ENCODE measurements at places on chromosomes 4 and X.
A peak's percentile ranks its signal among the peaks of the same experiment; 100 is the strongest.

- DNase-seq, result no peak
Observed at GRCh38 chr4:83067058-83067639, 32.2 kb downstream of the COPS4 start.

DNA sequence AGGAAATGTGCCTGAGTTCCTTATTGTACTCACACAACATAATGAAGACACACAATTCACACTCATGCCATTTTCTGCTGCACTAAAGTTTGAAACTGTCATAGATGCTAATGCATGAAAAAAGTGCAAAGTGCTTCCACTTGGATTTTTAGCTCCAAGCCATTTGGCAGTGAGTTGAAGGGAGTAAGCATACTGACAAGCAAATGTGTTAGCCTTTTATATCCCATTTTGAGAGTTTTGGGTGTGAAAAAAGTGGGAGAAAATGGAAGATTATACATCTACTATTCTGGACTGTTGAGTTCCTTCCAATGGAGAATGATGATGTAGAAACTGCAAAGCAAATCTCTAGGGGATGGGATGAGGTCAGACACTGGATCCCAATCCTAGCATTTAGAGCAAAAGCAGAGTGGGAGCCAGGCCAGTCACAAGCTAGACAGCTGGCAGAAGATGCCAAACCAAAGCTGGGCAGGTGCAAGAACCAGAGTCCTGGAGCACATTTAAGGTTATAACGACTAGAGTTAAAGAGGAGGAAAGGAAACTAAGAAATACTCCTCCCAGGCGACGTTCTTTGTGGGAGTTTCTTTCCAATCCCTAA lies 216.8 kb downstream of the FBXO8 start:
- DNase-seq, result no peak

DNA sequence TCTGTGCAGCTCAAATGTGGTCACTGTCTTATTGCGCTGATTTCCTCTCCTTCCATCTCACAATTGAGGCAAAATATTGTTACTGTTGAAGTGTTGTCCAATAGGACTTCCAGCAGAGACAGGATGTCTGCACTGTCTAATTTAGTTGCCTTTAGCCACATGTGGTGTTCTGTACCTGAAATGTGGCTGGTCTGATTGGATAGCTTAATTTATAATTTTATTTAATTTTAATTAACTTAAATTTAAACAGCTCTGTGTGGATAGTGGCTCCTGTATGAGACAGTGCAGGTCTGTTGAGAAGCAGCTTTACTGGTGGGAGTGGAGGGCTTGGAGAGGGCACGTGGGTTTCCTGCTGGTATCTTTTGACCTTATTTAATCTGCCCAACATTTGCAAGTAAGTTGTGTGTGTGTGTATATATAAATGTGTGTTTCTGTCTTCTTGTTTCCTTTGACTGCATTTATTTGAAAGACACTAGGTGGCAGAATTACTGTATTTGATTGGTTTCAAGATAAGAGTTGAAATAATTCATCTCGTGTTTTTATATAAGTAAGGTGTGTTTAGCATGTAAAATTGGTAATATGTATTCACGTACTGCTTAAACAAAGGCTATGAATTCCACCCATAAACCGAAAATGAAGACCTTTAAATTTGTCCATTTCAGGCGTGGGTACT lies 55.3 kb upstream of the MSANTD1 start:
- DNase-seq, result no peak

DNA sequence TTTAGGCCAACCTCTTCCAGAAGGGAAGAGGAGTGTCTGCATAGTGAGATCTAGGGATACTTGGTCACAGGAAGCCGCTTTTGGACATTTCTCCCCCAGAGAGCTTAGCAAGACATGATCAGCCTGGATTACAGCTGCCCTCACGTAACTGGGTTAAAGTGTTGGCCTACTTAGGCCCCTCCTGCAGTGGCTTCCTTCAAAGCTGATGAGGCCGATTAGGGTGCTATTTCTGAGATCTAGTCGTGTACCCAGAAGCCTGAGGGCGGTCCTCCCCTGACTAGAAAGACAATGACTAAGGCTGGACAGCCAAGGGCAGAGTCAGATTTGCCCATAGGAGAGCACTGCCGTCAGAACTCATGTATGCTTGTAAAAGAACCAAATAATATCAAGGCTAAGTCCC lies 135.0 kb downstream of the AMMECR1 start:
- no peak for DNase-seq

GRCh38 chr4:139278485-139278884 lies 1.5 kb downstream of the MGARP start:
- no peak for DNase-seq

DNA sequence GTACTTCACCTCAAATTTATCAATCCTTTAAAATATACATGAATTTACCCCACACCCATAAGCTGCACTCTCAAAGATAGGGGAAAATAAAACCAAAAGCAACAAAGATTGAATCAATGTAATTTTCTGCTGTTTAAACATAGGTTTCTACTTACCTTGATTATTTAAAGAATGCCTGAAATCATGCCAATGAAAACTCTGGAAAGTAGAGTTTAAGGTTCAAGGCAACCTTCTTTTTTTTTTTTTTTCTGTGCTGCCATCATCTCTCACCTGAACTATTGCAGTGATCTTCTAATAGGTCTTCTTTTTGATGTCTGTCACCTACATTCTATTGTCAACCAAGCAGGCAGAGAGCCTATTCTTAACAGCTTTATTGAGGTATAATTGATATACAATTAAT lies 682.1 kb downstream of the IL1RAPL1 start:
- DNase-seq, result no peak

GRCh38 chr4:145196747-145197146 lies 16.4 kb upstream of the OTUD4 start:
- no peak for DNase-seq

DNA sequence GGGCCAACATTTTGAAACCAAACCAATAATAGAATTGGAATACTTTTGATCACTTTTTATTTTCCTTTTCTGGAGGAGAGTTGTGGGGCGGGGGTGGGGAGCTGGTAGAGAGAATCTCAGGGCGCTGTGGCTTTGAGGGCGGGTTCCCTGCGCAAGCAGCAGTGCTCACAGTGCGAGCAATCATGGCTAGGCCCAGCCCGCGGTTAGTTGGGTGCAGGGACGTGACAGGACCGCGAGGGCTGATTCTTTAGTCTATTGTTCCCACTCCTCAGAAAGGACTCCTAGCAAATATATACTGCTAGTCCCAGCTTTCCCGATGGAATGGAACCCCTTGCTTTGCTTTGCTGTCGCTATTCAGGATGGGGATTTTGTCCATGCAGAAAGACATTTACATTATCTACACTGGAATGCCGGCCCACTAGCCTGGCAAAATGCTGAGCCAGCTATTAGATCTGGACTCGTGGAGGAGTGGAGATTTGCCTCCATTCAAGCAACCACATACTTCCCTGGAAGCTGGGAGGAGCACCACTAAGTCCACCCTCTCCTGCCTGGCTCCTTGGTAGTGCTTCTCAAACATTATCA lies 23.9 kb upstream of the APLN start:
- peak; percentile 62 for DNase-seq

DNA sequence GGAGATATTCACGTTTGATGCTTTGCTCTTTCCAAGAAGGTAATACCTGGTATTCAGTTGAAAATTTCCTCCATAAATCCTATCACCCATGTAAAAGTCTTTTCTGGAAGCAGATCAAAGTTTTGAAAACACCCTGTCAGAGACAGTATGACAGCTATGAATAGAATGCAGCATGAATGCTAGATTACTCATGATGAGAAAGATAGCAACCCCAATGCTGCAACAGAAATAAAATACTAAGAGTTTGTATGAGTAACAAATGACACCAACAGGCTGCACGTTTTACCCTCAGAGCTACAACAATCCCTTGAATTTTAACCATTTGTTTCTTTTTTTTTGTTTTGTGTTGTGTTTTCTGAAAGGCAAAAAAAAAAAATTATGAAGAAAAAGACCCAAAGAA lies 108.6 kb downstream of the ARHGAP6 start:
- DNase-seq, result no peak

DNA sequence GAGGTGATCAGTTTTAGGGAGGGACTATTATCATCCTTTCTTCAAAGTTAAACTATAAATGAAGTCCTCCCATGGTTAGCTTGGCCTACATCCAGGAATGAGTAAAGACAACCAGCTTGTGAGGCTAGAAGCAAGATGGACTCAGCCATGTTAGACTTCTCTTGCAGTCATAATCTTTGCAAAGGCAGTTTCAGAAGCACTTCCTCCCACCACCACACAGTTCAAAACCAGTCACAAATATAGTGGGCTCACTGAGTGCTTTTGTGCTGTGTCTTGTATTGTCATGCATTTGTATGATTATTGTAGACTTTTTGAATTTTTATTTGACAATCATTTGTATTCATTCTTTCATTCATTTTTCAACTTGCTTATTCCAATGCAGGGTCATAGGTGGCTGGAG lies 204.5 kb downstream of the ZNF674 start:
- DNase-seq, result no peak

DNA sequence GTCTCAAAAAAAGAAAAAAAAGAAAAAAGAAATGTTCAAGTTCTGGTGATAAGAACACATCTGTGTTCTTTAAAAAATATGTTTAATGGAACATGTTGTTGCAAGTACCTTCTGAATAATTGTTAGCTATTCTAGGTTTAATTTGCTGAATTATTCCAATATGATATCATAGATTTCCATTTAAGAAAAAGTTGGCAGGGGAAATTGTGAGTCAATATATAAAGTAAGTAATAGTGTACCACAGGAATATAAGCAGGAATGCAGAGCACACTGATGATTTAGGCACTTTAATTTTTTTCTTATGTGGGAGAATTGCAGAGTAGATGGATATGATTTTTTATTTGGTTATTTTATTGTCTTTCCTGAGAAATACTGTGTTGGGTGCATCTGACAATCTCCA lies 190.7 kb downstream of the RPA4 start:
- no peak for DNase-seq

GRCh38 chr4:176290520-176290919 lies 21.5 kb upstream of the ASB5 start:
- DNase-seq, result no peak

GRCh38 chrX:65685112-65685511 lies 17.7 kb downstream of the MSN start:
- no peak for DNase-seq

- DNase-seq, result no peak
Observed at GRCh38 chrX:78886550-78886949, 58.6 kb upstream of the P2RY10 start.

DNA sequence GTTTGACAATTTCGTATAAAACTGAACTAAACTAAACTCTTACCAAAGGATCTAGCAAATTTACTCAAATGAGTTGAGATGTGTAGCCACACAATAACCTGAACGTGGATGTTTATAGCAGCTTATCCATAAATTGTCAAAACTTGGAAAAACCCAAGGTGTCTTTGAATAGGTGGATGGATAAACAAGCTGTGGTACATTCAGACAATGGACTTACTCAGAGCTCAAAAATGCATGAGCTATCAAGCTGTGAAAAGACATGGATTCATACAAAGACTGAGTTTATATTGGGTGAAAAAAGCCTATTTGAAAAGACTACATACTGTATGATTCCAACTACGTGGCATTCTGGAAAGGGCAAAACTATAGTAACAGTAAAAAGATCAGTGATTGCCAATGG lies 69.5 kb downstream of the LARP1B start:
- no peak for DNase-seq

GRCh38 chr4:6845574-6845973 lies 63.0 kb downstream of the KIAA0232 start:
- no peak for DNase-seq

- peak; percentile 3 for DNase-seq
Observed at GRCh38 chr4:2835978-2836377, 7.7 kb upstream of the ADD1 start.

DNA sequence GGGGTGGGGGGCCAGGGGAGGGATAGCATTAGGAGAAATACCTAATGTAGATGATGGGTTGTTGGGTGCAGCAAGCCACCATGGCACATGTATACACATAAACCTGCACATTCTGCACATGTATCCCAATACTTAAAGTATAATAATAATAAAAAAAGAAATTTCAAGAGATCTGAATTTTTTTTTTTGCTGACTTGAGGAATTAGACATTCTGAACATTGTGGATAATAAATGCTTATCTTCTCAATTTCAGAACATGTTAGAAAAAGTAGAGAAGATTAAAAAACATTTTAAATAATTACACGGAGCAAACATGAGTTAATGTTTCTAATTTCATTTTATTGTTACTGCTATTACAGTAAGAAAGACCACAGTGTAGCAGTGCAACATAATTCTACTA lies 230.4 kb downstream of the DTHD1 start:
- DNase-seq, result no peak

DNA sequence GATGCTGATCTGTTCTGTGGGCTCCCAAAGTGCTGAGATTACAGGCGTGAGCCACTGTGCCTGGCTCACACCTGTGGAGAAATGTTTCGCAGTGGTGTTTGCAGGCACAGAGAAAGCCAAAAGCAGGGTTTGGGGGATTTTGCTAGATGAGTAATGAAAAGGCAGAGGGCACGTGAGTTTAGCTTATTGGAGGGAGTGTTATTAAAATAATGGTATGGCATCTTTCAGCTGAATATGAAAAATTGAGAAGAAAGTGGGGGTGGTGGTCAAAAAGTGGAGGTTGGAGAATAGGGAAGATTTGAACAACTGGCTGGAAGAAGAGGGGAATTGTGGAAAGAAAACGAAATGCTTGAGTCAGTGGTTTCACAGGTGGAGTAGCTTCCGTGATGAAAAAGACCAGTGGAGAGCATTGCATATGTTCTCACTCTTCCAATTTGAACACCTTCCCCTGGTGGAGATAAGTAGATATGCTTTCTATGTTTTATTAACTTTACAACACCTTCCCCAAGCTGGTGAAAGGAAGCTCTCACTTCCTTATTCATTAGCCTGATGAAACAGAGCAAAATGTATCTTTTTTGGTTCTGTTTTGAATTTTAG lies 1.1 kb upstream of the CHST7 start:
- DNase-seq, result peak; percentile 65

GRCh38 chr4:102625232-102625930 lies 124.2 kb downstream of the NFKB1 start:
- DNase-seq, result peak; percentile 82

GRCh38 chr4:15021311-15021710 lies 19.0 kb downstream of the CPEB2 start:
- DNase-seq, result no peak

DNA sequence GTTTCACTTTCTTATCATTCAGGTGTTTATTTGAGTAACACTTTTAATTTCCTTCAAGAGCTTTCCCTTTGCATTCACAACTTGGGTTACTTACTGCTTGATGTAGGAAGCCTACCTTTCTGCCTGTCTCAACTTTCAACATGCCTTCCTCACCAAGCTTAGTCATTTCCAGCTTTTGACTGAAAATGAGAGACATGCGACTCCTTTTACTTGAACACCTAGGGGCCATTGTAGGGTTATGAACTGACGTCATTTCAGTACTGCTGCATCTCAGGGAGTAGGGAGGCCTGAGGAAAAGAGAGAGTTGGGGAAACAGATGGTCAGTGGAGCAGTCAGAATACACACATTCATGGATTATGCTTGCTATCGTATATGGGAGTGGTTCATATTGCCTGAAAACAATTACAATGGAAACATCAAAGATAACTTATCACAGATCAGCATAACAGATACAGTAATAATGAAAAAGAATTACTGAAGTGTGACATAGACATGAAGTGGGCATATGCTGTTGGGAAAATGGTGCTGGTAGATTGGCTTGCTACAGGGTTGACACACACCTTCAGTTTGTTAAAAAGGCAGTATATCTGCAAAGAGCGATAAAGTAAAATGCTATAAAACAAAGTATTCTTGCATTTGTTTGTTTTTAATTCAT lies 25.7 kb downstream of the USP53 start:
- DNase-seq, result peak; percentile 46

Data from activated CD4-positive, alpha-beta T cell treated with anti-CD3 and anti-CD28 coated beads for 36 hours (primary cell).